Activated naive CD4-positive, alpha-beta T cell treated with Interleukin-2 at 50 U/mL for 16 hours (primary cell): ENCODE measurements at places on chromosomes 4 and X.

DNA sequence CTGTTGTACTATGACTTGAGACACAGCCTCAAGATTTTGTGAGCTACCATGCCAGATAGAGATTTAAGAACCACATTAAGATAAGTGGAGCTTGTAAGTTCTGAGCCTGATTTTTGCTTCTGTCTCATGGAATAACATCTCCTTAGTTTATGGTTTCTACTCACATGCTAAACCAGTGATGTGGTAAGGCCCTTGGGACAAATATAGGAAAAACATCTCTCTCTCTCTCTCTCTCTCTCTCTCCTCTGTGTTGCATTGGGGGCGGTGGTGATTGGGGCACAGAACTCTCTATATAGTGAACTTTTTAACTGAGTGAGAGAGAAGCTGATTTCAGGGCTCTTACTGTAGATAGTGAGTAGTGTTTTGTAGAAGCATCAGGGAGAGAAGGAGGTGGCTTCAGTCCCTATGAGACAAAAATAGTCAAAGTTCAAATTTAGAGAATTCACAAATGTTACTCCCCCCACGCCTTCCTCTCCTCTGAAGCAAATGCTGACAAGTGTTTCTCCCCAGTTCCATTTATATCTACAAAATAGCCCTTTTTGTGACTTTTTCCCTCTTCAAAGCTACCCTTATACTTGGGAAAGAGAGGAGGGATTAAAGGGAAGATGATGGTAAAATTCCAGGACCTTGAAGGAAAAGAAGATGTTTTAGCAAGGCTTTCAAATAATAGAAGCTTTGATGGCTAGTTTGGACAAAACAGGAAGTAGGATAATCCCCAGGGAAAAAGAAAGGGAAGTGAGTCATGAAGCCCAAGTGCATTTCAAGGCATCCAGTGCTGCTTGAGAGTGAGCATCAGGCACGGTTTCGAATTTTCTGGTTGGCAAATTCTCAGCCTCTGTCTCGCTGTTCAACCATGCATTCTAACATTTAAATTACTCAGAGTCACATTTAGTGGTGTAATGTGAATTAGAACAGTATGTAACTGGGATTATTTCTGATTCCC is 134.3 kb upstream of the AP1S2 start:
- no peak for DNase-seq

GRCh38 chr4:24094726-24095125 is 204.9 kb upstream of the PPARGC1A start:
- no peak for DNase-seq

DNA sequence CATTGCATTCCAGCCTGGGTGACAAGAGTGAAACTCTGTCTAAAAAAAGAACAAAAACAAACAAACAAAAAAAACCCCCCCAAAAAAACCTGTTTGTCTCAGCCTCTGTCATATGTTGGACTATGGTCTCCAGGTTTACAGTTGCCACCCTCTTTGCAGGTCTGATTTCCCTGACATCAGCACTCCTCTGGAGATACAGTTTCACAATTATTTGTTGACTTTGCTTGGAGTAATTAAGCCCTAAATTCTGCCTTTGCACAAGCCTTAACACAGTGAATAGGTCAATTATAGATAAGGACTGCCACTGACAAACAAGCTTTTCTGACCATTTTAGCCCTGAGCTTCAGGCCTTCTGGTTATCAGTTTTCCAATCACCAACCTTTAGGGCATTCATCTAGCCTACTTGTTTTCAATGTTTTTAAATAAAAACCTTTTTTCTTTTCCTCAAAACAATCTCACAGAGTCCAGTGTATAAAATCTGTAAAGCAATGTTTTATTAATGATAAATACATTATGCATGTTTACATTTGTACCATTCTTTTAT is 20.4 kb upstream of the MAPK10 start:
- DNase-seq, result no peak

- no peak for DNase-seq
These were observed 19.4 kb downstream of the GPM6B start for GRCh38 chrX:13797512-13797911.

DNA sequence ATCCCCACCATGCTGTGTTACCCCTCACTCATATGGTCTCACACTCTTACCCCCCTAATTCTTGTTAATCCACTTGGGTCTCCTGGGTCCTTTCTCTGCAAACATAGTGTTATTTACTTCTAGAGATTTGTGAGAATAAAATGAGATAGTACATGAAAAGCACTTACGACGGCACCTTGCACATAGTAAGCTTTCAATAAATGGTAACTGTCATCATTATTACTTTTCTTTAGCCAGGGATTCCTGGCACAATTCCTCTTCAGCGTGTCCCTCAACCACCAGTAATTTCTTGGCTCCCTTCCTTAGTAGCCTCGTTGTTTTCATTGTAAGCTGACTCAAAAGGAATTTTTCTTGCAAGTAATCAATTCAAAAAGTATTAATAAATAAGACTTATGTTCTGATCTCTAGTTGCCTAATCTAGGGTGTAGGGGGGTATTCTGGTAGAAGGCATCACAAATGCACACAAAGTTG is 30.1 kb upstream of the RBMX start:
- DNase-seq, result no peak

- no peak for DNase-seq
These were observed 433.8 kb downstream of the NAF1 start for GRCh38 chr4:162732876-162733275.

GRCh38 chr4:173246719-173247118 is 78.1 kb downstream of the GALNT7 start:
- no peak for DNase-seq

GRCh38 chrX:104987063-104987462 is 233.4 kb downstream of the TEX13A start:
- no peak for DNase-seq

- DNase-seq, result no peak
These were observed 18.1 kb upstream of the APBB2 start for GRCh38 chr4:41232406-41232805.

- DNase-seq, result no peak
These were observed 495.1 kb upstream of the FRG1 start for GRCh38 chr4:189445613-189446012.

GRCh38 chr4:102598762-102599374 is 97.7 kb downstream of the NFKB1 start:
- no peak for DNase-seq

DNA sequence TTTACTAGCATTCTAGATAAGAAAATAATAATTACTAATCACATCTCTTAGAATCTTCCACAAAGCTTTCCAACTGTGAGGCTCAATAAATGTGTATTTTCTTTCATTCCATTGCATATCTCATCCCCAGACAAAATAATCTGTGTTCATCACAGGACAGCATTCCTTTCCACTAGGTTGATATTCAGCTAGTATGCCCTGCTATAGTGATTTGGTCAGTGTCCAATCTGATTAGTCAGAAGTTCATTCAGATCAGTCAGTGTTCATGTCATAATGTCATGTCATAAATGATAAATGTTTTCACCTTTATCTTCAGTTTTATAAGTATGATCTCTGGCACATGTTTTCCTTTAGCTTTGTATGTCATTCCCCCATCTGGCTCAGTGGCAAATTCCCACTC is 611.4 kb downstream of the KCTD8 start:
- no peak for DNase-seq

GRCh38 chrX:19659929-19660328 is 144.6 kb upstream of the MAP3K15 start:
- DNase-seq, result no peak

GRCh38 chrX:109463784-109464183 is 18.1 kb downstream of the GUCY2F start:
- no peak for DNase-seq

DNA sequence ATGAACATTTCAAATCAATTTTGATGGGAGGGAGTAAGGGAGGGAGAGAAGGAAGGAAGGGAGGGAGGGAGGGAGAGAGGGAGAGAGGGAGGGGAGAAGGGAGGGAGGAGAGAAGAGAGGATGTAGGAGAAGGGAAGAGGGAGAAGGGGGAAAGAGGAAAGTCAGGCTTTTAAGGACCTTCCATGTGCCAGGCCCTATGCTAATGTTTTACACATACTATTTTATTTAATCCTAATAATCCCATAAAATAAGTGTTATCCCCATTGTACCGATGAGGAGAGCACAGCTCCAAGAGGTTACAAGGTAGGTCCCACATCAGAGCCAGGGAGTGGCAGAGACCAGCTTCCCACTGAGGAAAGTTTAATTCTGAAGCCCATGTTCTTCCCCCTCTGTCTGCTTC is 341.9 kb downstream of the RAB28 start:
- no peak for DNase-seq

DNA sequence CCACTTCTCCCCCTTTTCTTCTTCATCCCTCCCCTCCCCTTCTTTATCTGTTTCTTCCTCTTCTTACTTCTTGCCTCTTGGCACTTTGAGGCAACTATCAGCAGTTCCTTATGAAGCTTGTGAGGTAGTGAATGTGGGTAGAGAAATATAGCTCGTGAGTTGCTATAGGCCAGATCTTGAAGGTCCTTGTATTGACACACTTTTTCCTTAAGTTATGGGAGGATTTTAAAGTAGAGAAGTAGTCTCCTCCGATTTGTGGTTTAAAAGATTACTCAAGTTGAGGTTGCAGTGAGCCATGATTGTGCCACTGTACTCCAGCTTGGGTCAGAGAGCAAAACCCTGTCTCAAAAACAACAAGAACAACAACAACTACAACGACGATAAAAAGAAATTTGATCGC is 3.4 kb upstream of the RRAGB start:
- DNase-seq, result no peak
